NCI-H446 treated with DMSO at 0.1 percent for 48 hours (cell line): ENCODE measurements at places on chromosomes 2 and 18.

DNA sequence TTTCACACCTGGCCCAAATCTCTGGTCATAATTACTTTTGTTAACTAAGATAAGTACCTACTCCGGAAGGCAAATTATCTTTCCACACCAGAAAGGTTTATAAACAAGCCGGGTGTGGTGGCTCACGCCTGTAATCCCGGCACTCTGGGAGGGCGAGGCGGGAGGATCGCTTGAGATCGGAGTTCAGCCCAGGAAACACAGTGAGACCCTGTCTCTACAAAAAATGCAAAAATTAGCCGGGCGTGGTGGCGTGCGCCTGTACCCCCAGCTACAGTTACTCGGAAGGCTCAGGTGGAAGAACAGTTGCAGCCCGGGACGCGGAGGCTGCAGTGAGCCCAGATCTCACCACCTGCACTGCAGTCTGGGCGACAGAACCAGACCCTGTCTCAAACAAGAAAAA lies 2.1 kb downstream of the PUM2 start:
- DNase-seq: no peak

DNA sequence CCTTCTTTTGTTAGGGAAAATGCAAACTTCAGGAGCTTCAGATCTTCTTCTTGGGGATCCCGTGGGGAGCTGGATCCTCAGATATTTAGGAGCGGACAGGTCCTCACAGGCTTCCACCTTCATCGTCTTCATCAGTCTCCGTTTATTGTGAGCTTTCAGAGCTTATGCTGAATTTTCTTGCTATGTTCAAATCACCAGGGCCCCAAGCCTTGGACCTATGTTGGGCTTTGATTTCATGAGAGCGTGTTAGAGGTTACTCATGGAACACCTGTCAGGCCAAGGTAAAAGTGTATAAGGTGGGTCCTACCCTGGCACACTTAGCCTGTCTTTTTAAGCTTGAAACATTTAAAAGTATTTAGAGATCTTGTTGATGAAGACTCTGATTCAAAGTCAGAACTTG lies 212.9 kb downstream of the FAM210A start:
- DNase-seq: no peak

DNA sequence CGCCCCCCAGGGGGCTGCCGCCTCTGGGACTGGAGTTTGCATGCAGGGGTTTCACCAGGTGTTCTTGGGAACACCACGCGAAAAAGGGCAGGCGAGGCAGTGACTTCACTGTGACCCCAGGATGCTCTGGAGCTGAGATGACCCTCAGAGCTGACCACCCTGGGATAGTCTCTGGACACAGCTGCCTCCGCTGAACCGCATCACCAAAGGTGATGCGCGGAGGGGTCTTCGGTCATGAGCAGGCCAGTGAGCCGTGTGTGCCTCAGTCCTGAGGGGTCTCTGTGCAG lies 17.5 kb downstream of the GPR35 start:
- DNase-seq: no peak

GRCh38 chr2:64352292-64352691 lies 101.7 kb upstream of the LGALSL start:
- no peak for DNase-seq

DNA sequence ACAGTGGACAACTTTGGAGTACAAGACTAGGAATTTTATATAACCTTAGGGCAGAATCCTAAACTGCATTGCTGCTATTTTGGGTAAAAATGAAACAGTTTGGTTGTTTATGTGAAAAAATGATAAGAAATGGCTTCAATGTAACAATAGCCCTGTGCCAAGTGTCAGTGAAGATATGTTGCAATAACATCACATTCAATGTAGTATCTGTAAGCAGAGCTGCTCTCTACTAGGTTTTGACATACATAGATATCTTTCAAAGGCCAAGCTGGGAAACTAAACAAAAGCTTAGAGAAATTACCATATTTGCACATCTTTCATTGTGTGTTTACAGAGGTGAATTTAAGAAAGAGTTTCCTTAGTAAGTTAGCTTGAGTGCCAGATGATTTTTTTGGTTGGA lies 135.0 kb upstream of the DOK6 start:
- DNase-seq: no peak

- DNase-seq: no peak
Observed at GRCh38 chr2:138504546-138505235, 3.1 kb downstream of the SPOPL start.

DNA sequence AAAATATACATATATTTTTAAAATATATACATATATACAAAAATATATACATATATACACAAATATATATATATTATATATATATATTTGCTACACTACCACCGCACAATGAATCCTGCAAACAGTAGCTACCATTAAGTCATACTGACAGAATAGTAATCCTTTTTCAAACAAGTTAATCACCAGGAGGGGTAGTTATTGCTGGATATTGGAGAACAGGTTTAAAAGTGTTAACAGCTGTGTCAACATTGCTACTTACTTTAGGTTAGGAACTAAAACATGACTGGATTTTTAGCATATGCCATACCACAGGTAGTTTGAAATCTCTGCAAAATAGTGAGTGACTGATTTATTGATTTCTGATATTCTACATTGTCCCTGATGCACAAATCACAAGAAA lies 529.1 kb upstream of the CDH7 start:
- no peak for DNase-seq

GRCh38 chr2:102790091-102790455 lies 28.2 kb downstream of the TMEM182 start:
- DNase-seq: peak; percentile 65

DNA sequence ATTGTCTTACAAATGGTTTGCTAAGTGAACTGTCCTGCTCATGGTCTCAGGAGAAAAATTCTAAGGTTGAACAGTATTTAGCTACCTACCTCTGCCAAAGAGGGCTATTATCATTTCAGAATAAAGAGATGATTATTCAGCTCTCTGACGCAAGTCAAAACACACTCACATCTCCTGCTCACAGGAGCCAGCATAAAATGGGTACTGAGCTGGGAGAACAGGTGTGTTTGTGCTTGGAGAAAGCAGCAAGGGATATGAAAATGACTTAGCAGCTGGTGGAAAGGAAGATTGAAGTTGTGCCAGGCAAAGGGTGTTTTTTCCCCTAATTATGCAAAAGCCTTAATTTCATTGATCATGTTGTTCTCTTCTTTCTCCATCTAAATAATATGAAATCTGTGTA lies 47.3 kb upstream of the TANK start:
- no peak for DNase-seq

DNA sequence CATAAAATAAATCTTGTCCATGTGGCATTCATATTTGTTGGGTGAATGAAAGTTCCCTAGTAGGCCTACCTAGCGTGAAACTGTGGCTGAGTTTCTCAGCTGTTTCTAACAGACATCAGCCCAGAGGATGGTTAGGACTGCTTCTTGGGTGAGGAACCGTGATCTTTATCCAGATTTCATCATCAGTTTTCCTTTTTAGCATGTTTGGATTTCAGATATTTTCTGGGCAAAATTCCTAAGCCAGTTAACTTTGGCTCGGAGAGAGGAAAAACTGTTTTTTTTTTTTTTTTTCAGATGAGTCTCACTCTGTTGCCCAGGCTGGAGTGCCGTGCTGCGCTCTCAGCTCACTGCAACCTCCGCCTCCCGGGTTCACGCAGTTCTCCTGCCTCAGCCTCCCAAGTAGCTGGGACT lies 53.5 kb downstream of the DGKD start:
- DNase-seq: no peak

DNA sequence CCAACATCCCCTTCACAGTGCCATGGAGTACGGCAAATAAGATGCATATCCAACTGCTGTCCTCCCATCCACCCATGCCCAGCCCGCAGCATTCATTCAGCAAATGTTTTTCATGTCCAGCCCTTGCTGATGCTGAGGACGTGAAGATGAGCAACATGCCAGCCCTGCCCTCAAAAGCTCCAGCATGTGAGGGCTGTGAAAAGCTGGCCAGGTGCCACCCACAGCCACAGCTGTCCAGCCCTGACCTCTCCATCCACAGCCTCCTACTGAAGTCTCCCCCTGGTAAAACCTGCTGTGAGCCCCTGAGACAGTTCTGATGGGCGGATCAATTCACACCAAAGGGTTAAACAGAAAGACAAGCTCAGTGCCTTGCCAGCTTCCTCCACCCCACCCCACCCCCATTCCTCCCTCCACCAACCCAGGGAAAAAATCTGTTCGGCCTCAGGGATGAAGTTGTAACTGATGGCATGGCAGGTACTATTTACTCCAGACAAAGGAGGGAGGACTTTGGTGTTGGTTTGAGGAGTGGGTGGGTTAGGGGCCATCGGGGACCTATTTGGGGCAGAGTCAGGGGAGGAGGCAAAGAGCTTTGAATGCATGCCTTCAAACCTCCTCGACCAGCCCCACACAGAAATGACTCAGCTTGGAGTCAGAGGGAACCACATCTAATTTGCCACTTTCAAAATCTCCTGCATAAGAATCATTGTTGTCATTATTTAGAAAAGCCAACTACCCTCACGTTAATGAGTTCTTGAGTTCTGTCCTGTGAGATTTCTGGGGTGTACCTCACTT lies 4.3 kb downstream of the ZBTB7C start:
- no peak for DNase-seq

- DNase-seq: no peak
Observed at GRCh38 chr18:54946149-54946581, 13.1 kb downstream of the CCDC68 start.

GRCh38 chr2:164847981-164848741 lies 6.5 kb upstream of the COBLL1 start:
- peak; percentile 99 for DNase-seq

- DNase-seq: no peak
Observed at GRCh38 chr2:133442393-133442792, 125.9 kb downstream of the NCKAP5 start.

GRCh38 chr2:236016496-236016895 lies 151.7 kb downstream of the GBX2 start:
- DNase-seq: no peak

DNA sequence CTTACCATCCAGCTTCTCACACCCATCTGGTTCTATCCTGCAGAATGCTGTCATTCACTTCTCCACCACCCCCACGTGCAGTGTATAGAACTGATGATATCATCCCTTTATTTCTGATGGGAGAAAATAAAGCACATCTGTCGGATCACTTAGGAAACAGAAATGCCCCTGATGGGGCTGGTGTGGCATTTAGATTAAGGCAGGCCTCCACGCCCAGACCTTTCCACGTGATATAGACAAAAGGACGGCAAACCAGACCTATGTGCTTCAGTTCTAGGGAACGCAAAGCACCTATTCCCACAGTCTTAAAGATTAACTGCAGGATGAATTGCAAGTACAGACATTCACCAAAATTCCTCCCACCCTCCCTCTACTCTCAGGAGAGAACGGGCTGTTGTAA lies 27.6 kb upstream of the CABLES1 start:
- DNase-seq: no peak

DNA sequence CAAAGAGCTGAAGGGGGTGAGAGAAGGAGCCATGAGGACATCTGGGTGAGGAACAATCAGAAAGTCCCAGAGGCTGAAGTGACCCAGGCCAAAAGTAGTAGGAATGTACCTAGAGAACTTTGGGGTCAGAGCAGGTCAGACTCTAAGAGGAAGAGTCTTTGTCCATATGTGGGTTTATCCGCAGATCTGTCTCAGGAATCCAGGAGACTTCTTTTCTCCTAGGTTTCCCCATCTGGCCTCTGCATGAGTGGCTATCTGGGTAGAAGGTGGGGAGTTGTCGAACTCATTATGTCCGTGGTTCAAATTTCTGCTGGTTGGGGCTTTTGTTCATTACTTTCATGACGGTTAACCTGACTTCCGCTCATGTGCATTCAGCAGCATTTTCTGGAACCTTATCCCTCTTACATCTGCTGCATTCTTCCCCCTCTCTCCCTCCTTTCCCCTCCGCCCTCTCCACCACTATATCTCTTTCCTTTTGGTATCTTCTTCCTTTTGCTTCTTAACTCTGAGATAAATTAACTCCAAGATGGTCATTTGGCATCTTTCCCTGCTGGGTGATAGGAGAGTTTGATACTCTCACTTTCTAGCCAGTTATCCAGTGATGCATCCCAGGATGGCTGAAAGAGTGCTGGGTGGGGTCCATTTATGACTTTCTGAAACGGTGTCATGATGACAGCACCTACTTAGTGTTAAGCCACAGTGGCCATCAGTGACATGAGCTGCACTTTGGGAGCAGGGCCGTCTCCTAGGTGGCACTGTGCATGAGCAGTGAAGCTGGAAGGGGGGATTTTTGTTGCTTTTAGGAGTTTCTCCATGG lies 2.1 kb downstream of the LIPG start:
- no peak for DNase-seq

DNA sequence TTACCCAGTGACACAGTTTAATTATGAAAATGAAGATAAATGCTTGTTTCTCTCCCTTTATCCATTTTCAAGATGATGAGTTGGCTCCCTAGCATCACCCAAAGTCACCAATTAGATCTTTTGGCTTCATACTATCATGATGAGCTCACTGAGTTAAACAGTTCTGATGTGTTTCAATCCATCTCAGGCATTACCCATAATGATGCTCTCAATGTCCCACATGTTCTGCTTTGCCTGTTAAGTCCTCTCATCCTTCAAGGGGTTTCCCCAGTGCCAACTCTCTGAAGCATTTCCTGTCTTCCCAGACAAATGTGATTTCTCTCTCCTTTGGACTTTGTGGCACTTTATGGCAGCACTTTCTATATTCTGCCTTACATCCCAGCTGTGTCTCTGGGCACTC lies 92.6 kb downstream of the EPB41L3 start:
- no peak for DNase-seq

DNA sequence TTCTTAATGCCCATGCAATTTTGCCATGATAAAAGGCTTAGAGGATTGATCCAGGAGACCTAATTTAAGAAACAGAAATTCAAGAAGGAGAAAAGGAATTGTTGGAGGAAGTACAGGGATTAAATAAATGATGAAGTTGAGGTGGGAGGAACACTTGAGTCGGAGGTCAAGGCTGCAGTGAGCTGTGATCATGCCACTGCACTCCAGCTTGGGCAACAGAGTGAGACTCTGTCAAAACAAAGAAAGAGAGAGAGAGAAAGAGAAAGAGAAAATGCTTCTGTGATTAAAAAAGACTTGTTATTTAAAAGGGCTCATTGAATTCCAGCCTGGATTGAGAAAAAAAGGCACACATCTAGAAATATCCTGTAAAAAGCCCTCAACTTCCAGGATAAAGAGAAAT lies 123.2 kb downstream of the B3GNT2 start:
- DNase-seq: no peak

DNA sequence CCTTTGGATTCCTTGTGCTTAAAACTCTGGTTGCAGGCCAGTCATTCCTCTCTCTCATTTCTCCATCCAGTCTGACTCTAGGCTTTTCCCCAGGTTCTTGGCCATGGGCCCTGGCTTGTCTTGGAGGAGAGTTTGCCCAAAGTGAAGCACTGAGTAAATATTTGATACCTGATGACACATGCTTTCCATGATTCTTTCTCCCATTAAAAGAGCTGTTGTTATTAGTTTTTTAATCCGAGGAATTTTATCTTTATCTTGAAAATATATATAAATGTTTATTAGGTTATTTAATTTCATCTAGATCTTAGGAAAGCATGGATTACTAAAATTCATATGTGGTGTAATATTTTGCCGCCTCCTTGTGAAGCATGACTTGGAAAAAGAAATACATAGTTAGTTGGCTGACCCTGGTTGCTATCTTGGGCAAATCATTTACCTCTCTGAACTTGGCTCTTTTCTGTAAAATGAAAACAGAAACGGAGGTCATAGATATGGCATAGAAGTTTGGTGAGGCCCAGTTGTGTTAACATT lies 650.1 kb downstream of the SLC4A3 start:
- peak; percentile 12 for DNase-seq

- no peak for DNase-seq
Observed at GRCh38 chr2:42878581-42878980, 86.2 kb upstream of the HAAO start.
